ENCODE measurements at places on chromosomes 3 and 15. TPM values are rescaled to one million over a fixed set of nuclear protein-coding genes. Genes with fewer than 3 reads are reported as not detected.

GRCh38 chr3:128307781-128308469 lies 154.6 kb downstream of the EEFSEC start:
- no peak for DNase-seq

GRCh38 chr3:188345223-188345622 lies 191.3 kb downstream of the LPP start:
- DNase-seq: peak; percentile 49

DNA sequence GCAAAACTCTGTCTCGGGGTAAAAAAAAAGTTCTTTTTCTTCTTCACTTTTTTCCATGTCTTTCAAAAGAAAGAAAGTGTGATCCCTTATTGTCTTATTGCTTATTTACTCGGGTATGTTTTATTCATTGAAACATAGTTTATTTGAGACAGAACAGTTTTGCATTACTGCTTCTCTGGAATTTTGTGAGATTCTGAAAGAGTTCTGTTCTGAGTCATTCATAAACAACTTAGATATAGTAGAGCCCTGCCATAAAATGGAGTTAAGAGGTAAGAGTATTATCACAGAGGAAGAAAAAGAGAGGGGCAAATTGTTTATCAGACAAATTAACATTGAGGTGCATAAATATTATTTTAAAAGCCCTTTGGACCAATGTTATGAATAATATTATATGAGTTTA lies 522.2 kb downstream of the ROBO2 start:
- no peak for DNase-seq

- no peak for DNase-seq
These were observed 23.6 kb upstream of the DUSP7 start for GRCh38 chr3:52079958-52080357.

GABRR3 gene
- total RNA-seq: not detected

Measured in SJSA1 (cell line).